Esophagus squamous epithelium (tissue), 5 donors: ENCODE measurements at places on chromosomes 7 and 10.
A peak's percentile ranks its signal among the peaks of the same experiment; 100 is the strongest.

DNA sequence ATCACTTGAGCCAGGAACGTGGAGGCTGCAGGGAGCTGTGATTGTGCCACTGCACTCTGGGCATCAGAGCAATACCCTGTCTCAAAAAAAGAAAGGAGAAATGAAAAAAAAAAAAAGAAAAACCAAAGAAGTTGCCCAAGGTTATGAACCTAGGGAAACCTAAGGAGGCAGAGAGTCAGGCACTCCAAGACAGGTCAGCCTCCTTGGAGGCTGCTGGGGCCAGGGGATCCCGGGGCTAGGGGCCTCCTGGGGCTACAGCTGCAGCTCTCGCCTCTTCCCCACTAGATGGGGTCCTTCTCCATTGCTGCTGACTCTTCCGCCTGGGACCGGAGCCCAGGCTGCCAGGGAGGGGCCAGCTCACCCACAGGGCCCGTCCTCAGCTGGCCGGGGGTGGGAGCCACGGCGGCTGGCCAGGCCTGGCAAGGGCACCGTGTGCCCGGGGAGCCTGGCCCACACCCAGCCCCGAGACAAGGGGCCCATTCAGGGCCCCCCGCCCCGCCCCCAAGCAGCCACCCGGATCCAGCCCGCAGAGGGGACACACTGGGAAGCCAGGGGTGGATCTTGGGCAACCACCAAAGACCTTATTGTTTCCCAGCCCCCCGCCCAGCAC, 1.7 kb upstream of the SPACDR start:
- no peak for DNase-seq

DNA sequence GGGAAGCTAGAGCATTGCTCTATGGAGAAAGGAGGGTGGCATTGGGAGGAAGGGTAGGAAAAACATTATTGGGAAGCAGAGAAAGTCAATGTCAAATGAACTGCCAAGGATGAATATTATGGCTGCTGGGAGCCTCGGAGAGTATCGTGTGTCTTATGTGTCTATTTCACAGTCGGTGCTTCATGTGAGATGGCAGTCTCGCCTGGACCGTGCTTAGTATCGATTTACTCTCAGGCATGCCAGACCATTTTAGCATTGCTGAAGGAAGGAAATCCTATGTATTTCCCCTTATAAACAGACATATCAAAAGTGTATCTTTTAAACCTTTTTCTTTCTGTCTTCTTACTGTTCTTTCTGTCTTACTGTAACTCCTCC, 612.6 kb downstream of the AUTS2 start:
- DNase-seq: no peak

GRCh38 chr7:40583667-40584444, 449.1 kb downstream of the SUGCT start:
- DNase-seq: no peak

- no peak for DNase-seq
Observed at GRCh38 chr7:132373041-132373440, 203.2 kb downstream of the PLXNA4 start.

- DNase-seq: no peak
Observed at GRCh38 chr7:128793181-128793547, 1.4 kb downstream of the CCDC136 start.

- no peak for DNase-seq
Observed at GRCh38 chr7:66269978-66270377, 64.8 kb downstream of the TPST1 start.

- no peak for DNase-seq
Observed at GRCh38 chr10:127426746-127427145, 122.4 kb upstream of the NPS start.

GRCh38 chr7:44347546-44348114, 22.2 kb upstream of the CAMK2B start:
- DNase-seq: no peak

DNA sequence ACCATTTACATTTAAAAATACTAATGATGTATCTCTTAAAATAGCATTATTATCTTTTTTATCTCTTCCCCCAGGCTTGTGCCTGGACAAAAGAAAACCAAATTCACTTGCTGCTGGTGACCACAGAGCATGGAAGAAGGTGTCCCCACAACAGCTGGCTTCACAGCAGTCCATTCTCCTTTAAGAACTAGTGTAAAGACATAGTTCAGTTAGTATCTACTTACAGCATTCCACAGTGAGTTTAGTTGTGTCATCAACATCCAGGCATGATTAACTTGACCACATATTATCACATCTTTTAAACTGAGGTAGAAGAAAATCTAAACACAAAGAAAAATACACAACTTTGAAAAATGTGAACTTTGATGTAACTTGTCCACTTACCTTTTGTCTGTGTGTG, 55.0 kb downstream of the LRRC17 start:
- no peak for DNase-seq

GRCh38 chr7:116328161-116328560, 117.8 kb downstream of the TES start:
- DNase-seq: no peak

DNA sequence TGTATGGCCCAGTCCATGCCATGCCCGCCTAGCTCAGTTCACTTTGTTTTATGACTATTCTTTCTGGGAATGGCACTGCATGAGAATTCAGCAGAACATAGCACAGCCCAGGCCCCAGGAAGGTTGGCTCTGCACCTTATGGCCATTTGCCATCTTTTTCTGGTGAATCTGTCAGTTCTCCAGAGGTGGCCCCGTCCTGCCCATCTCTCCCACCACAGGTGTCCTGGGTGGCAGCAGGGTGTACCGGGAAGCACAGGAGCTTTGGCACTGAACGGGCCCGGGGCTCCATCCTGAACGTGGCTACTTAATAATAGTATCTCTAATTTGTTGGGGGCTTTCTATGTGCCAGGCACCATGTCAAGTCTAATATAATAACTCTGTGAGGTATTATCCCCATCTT, 24.7 kb downstream of the GOLGA7B start:
- no peak for DNase-seq

DNA sequence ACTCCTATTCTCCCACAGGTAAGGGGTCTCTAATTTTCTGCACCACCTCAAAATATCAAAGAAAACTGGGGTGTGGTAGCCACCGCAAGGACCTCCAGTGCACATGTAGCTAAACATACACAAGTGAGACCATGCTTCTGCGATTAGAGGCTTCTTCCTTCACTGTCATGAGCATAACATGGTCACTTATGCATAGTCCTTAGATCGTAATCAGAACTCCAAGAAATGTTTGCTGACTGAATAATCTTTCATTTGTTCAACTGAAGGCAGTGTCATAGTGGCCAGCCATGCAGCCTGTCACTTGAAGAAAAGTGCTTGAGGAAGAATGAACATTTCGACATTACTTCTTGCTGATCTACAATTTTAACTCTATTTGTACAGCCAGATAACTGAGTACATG, 14.6 kb downstream of the TWIST1 start:
- DNase-seq: no peak

DNA sequence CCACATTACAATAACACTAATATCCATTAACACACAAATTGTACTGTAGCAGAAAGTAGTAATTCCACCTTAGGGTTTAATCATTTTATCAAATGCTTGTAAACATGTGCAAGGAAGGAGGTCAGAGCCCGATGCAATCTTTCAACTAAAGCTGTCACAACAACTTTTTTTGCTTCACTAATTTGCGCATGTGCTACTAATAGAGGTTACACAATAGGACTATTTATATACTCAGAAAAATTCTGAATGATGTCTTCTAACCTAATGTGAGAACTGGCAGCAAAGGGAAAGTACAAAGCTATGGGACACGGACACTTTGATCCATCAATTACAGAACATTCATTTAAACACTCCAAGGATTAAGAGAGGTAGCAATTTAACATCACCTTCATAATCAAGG, 244.4 kb downstream of the CHCHD3 start:
- no peak for DNase-seq

- DNase-seq: no peak
Observed at GRCh38 chr10:98910048-98910447, 325.6 kb downstream of the HPSE2 start.

DNA sequence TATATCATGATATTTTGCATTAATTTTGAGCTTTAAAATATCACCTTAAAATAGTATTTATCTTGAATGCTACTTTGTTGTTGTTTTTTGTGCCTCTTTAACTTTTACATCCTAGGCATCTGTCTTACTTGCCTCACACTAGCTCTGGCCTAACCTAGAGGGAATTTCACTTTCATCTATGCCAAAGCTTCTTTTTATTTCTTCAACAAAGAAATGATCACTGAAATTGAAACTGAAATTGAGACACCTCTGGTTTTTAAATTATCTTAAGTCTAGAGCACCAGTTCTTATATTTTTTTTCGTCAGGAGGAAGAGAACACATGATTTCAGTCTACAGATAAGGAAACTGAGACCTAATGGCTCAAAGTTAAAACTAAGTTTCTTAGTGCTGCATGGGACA, 3.5 kb upstream of the SCIN start:
- no peak for DNase-seq

GRCh38 chr10:35336921-35337823, 863 bp downstream of the CCNY start:
- no peak for DNase-seq

- no peak for DNase-seq
Observed at GRCh38 chr7:43302211-43302711, 189.8 kb downstream of the HECW1 start.

- DNase-seq: no peak
Observed at GRCh38 chr7:121039994-121040393, 51.5 kb downstream of the CPED1 start.

DNA sequence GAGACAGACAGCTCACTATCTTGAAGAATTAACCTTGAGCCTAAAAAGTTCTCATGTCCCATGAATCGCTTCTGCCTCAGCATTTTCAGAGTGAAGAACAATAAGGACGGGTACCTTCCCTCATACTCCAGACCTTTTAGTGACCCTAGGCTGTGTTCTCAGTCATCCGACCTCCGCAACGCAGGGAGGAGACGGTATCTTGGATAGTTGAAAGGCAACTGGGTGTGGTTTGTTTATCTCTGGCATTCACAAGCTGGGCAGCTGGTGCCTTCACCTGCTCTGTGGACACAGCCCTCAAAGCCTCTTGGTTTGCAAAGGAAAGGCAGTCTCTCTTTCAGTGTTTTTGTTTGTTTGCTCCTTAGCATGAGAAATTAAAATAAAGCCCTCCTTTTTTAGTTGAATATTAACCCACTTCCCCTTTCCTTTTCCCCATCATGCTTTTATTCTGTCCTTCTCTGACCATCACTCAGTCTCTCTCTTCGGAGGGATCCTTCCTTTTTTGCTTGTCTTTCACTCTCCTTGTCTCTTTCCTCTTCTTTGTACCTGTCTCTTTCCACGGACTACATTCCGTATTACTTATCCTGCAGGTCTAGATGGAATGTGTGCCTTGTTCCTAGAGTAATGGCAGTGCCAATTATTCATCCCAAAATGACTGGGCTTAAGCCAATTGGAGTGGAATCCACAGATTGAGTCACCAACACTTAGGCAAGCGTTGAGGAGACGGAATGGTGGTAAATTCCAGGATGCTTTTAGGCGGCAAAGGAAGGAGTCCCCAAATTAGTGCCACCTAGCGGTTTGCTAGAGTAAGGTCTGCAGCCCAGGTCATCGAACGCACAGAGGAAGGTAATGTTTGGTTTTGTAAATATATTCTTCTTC, 45.8 kb downstream of the PRR15 start:
- DNase-seq: no peak

- DNase-seq: no peak
Observed at GRCh38 chr10:132394201-132394811, 2.7 kb upstream of the PWWP2B start.

GRCh38 chr10:28984431-28984830, 304.4 kb upstream of the LYZL1 start:
- peak; percentile 21 for DNase-seq

DNA sequence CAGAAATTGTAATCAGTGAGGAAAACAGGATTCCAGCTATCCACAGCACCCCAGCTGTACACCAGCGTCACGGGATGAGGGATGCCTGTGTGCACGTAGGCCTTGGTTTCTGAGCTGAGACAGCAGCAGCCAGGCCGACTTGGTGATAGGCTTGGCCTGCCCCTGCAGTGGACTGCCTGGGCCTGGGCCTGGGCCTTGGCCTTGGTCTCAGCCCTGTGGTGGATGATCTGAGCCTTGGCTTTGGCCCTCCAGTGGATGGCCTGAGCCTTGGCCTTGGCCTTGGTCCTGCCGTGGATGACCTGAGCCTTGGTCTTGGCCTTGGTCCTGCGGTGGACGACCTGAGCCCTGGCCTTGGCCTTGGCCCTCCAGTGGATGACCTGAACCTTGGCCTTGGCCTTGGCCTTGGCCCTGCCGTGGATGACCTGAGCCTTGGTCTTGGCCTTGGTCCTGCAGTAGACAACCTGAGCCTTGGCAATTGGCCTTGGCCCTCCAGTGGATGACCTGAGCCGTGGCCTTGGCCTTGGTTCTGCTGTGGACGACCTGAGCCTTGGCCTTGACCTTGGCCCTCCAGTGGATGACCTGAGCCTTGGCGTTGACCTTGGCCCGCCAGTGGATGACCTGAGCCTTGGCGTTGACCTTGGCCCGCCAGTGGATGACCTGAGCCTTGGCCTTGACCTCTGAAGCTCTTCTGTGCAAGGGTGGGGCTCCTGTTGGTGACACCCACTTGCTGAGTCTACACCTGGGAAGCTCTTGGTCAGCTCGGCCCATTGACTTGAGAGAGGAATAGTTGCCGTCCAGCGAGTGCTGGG, 93.8 kb downstream of the CUX1 start:
- DNase-seq: no peak

DNA sequence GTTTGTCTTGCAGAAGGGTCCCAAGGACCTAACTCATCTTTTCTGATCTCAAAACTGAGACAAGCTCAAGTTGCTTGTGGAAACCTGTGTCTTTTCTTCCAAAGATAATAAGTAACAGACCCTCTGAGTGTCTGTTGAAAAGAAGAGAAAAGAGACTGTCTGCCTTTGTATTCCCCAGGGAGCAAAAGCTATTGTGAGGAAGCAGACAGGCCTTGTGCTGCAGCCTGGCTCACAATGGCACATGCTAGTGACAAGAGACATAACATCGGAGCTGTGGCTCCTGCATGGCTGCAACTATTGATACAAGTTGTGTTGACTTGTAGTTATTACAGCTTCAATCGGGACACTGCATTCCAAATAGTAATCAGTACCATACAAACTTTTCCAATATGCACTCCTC, 202.9 kb downstream of the DKK1 start:
- no peak for DNase-seq

- no peak for DNase-seq
Observed at GRCh38 chr7:29281782-29282541, 87.4 kb downstream of the CHN2 start.

GRCh38 chr7:156049366-156049765, 237.1 kb upstream of the SHH start:
- no peak for DNase-seq

DNA sequence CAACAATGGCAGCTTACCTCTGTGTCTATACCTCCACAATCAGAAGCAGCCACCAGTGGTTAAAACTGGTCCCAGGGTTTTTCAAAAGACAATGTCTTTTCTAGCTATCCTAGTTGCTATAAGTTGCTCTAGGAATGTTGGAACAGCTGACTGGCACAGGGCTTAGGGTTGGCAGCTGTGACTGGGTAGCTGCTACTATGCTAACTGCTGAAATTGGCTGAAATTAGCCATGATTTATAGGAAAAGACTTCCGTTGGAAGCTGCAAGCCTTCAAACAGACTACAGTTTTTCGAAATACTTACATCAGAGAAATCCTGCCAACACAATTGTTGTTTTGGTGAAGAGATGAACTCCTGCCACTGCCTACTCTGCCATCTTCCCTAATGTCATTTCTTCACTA, 102.3 kb downstream of the MKX start:
- no peak for DNase-seq

GRCh38 chr7:33452805-33453502, 323.6 kb downstream of the BBS9 start:
- DNase-seq: no peak
